T-helper 22 cell (primary cell): ENCODE measurements at places on chromosomes 2 and 18.

DNA sequence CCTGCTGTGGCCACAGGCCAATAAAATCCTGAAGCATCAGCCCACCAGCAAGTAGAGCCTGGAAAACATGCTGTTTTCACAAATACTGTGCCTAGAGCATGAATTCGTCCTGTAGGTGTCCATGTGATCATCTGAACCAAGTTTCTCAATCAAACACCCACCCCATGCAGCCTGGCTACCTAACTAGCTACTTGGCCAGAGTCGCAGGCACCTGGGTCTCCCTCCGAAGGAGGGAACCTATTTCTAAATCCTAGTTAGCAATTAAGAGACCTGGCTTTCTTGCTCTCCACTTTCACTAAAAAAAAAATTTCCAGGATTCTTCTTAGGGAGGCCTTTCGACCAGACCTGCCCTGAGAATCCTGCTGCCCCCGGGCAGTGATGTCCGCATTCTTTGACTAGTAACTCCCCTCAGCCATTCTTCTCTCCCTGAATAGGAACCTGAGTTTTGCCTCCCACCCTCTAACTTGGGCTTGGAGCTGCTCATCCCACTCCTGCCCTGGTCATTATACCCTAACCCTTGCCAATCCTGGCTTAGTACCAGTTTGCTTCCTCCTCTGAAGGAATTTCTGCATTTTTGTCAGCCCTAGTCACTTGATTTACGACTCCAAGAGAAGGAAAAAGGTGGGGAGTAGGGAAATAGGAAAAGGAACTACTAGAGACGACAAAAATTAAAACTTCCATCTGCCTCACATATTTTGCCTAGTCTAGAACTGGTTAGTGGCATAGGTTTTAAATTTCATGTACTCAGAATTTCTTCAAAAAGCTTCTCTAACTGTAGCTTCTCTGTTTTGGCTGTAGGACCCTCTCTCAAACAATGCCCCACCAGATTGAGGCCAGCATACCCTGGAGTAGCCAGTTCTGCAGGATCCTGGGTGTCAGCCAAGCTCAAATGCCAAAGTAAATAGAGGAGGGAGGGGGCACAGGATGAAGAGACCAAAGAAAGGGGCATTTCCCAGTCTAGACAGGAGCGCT lies 25.4 kb upstream of the TANK start:
- DNase-seq: no peak

DNA sequence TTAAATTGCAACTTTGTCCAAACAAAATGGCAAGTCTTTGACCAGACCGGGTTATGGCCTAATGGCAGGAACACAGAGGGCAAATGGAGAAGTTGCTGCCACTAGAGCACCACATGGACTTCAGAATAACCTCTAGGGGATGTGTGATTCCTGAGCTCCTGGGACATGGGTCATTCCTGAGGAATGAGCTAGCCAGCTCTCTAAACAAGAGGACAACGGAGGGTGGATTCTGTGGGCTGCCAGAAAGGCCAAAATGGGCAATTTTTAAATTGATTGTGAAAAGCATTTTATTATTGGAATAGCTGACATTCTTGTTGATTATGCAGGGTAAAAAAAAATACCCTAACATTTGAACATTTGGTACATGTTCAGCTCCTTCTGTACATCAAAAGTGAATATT lies 109.8 kb upstream of the FZD5 start:
- DNase-seq: no peak

- no peak for DNase-seq
Measured at GRCh38 chr2:52369178-52369577, 1337.2 kb upstream of the NRXN1 start.

GRCh38 chr2:202311823-202312388 lies 46.3 kb downstream of the NOP58 start:
- no peak for DNase-seq

- no peak for DNase-seq
Measured at GRCh38 chr18:71958605-71959004, 585.5 kb downstream of the CBLN2 start.

GRCh38 chr2:43370705-43371104 lies 144.3 kb upstream of the ZFP36L2 start:
- no peak for DNase-seq

GRCh38 chr18:63267975-63268721 lies 51.4 kb downstream of the BCL2 start:
- no peak for DNase-seq

- DNase-seq: no peak
Measured at GRCh38 chr18:31382107-31382506, 5.5 kb downstream of the DSG4 start.

GRCh38 chr2:212832211-212833195 lies 293.9 kb upstream of the ERBB4 start:
- DNase-seq: no peak

- no peak for DNase-seq
Measured at GRCh38 chr18:13265911-13266217, 47.3 kb downstream of the LDLRAD4 start.

- no peak for DNase-seq
Measured at GRCh38 chr2:61928826-61929461, 23.5 kb downstream of the COMMD1 start.

GRCh38 chr18:63470751-63471150 lies 6.0 kb upstream of the SERPINB5 start:
- DNase-seq: no peak

DNA sequence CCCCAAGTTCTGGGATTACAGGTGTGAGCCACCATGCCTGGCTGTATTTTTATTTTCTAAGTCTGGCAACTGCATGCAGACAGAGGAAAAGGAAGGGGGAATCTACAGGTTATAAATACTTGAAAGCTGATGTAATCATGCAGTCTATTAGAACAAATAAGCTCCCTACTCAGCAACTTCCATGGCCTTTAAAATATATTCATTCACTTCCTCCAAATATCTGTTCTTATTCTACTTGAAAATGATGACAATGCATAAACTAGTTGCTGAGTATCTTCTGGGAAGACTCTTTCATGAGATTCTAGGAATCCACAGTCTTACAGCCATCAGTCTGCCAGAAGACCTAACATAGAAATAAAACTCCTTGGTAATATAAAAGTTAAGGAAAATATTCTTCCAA lies 66.9 kb upstream of the NCKAP5 start:
- DNase-seq: no peak

DNA sequence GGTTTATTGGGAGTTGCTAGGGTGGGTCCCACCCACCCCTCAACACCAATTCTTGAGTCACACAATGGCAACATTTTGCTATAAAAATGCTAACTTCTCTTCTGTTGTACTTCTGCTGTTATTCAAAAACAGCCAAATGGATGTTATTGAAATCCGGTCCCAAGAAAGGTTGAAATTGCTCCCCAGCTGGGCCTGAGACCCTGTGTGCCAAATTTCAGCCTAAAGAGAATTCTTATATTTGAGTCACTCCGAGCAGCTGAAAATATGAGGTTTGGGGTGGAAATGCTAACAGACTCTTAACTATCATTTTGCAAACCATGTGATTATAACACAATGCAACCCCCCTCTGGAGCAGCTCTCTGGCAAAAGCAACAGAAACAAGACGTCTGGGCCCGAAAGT lies 27.0 kb upstream of the ACVR1 start:
- DNase-seq: no peak

DNA sequence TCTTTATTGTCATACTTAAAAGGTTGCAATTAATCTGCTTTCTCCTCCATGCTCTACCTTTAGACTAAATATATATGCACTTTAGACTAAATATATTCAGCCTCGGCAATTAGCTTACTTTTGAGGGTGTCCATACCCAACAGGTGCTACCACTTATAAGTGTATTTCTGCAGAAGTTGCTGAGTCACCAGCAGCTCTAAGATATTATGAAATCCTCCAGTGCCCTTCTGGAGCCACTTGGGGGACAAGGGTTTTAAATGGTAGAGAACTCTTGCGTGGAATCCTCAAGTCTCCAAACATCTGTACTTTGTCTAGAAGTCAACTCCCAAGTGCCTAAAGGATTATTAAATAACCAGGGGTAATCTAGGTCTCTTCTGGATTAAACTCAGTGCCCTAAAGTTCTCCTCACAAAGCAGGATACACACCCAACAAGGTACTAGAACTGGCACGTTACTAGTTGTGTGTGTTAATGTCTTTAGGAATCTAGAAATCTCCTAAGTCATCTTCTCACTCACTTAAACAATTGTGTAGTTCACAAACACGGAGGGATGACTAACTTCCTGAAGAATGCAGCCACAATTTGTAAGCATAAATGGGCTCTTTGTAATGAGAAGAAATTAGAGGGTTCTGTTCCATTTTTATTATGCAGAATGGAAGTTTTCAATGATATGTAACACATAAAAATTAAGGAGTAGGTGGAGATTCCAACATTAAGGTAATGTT lies 159.7 kb downstream of the CD226 start:
- no peak for DNase-seq

GRCh38 chr2:130872741-130873125 lies 36.0 kb downstream of the ARHGEF4 start:
- DNase-seq: no peak

- no peak for DNase-seq
Measured at GRCh38 chr18:49135877-49136276, 185.1 kb upstream of the SMAD7 start.

GRCh38 chr18:3262234-3263131 lies 550 bp downstream of the MYL12B start:
- peak; percentile 20 for DNase-seq
